ENCODE measurements at places on chromosomes 2 and 18.

DNA sequence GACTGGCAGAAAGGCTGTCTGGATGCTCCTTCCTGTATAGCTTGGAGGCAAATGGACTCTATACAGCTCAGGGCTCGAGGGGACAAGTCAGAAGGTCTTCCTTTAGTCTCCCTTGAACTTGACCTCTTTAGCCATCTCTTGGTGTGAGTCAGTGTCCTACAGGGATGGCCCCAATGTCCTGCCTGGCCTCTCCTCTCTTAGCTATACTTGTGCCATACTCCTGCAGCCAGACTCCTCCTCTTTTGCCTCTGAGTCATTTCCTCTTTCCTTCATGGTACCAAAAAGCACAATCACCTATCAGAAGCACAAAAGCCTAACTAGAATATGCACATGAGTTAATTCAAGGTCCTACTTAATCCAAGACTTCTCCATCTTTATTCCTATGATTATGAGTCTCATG lies 112.7 kb downstream of the XRCC5 start:
- DNase-seq = no peak

- DNase-seq = no peak
Measured at GRCh38 chr2:71605781-71606241, 152.4 kb downstream of the DYSF start.

GRCh38 chr2:27502142-27502541 lies 5.5 kb downstream of the GCKR start:
- DNase-seq = no peak

DNA sequence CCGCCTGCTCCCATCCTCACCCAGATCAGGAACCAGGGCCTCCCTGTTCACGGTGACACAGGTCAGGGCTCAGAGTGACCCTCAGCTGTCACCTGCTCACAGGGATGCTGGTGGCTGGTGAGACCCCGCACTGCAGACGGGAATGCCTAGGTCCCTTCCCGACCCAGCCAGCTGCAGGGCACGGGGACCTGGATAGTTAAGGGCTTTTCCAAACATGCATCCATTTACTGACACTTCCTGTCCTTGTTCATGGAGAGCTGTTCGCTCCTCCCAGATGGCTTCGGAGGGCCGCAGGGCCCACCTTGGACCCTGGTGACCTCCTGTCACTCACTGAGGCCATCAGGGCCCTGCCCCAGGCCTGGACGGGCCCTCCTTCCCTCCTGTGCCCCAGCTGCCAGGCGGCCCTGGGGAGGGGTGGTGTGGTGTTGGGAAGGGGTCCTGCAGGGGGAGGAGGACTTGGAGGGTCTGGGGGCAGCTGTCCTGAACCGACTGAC lies 31.7 kb downstream of the GPC1 start:
- DNase-seq = no peak

Measured in fibroblast of skin of abdomen (primary cell).